ENCODE measurements at places on chromosomes 2 and 18.

- DNase-seq, result no peak
Observed at GRCh38 chr2:149808556-149808955, 221.0 kb upstream of the MMADHC start.

- DNase-seq, result no peak
Observed at GRCh38 chr2:56912490-56912889, 728.7 kb downstream of the CCDC85A start.

DNA sequence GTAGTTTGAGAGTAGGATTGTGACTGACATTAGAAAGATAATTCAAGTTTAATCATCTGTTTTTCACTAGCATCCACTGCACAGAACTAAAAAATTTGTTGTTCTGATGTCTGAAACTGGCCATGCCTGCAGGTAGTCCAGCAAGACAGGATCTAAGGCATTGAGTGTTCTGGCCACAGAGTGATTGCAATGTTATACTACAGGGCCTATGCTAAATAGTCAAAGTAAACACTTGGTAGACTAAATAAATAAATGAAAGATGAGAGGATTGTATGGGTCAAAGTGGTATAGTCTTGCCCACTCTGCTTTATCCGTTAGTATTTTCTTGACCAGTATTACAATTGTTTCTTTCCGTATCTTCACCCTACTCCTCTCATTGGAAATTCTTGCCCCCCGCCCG, 27.6 kb upstream of the FANCL start:
- DNase-seq, result no peak

GRCh38 chr2:147051814-147052213, 793.0 kb upstream of the ACVR2A start:
- no peak for DNase-seq

DNA sequence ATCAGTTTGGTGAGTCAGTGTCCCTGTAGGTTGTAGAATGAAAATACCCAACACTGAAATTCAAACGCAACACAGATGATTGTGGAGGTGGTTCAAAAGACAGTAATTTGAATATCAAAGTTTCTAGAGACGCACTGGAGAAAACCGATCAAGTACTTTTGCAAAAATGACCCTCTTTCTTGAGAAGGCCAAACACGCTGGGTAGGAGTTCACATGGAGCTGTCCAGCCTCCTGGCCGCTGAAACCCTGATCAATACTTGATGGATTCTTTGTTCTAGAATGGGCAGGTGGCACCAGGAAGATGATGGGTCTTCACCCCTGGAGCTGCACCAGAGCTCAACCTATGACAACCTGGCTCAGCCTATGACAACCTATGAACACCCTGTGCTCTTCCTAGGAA, 39.7 kb upstream of the UBE2F start:
- DNase-seq, result no peak

DNA sequence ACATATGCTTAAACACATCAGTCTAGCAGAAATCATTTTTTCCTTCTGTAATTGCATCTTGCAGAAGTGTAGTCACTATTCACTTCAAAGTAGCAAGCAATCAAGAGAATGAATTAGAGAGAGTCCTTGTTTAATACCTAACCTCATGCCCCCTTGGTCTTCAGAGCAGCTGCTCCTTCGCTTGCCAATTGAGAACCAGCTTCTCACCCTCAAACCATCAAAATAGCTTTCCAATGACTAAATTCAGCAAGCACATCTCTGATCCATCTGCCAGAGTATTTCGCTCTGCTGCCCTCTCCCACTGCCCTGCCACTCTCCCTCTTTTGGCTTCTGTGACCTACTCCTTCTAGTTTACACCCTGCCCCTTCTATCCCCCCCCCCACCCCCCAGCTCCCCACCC, 120.7 kb upstream of the AGAP1 start:
- DNase-seq, result no peak

- DNase-seq, result no peak
Observed at GRCh38 chr2:45746888-45747287, 95.4 kb downstream of the PRKCE start.

DNA sequence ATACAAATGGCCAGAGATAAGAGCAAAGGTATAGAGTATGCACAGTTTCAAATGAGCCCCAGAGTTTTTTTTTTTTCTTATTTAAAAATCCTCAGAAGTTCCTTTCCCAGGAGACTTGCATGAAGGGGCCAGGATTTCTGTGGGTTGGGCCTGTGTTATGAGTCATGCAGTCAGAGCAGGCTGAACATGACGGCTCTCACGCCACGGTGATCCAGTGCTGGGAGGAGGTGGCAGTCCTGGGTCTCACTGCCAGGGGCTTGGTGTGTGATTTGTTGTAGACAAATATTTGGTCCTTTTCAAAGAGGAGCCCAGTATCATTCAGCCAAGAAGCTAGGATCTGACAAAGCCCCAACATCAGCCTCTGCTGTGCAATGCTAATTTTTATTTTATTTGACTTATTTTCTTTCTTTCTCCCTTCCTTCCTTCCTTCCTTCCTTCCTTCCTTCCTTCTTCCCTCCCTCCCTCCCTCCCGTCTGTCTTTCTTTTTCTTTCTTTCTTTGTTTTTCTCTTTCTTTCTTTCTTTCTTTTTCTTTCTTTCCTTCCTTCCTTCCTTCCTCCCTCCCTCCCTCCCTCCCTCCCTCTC, 10.4 kb upstream of the KCNE4 start:
- no peak for DNase-seq

DNA sequence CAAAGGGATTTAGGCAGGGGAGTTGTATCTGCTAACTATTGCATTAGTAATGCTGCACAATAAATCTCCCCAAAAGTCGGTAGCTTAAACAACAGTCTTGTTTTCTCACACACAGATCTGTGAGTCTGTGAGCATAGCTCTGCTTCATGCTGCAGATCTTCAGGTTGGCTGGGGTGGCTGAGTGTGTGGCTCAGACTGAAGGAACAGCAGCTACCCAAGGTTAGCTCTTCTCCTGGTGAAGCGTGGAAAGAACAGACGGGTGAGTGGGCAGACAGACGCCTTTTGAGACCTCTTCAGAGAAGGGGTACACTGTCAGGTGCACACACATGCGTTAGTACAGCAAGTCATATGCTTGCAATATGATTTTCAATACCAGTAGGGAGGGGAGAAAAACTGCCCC, 3.9 kb upstream of the CCDC85A start:
- DNase-seq, result no peak

GRCh38 chr2:190836767-190837166, 43.9 kb upstream of the GLS start:
- DNase-seq, result no peak

- DNase-seq, result no peak
Observed at GRCh38 chr2:234307322-234307961, 189.4 kb downstream of the ARL4C start.

DNA sequence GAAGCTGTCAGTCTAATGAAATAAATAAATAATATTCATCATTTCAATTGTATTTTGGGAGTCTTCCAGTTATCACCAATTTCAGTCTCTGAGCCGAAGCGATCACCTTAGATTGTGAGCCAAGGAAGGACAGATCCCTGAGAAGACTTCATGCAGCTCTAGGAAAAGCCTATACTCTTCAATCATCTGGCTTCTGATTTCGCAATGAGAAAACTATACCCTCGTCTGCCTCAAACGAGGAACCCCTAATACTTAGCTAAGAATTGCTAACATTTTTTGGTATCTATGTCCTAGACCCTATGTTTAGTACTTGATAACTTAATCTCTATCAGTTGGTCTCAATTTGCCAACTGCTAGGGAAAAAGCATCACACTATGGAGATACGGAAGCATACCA, 4.5 kb upstream of the TTC27 start:
- DNase-seq, result no peak

- DNase-seq, result no peak
Observed at GRCh38 chr2:2974982-2975381, 402.6 kb downstream of the EIPR1 start.

DNA sequence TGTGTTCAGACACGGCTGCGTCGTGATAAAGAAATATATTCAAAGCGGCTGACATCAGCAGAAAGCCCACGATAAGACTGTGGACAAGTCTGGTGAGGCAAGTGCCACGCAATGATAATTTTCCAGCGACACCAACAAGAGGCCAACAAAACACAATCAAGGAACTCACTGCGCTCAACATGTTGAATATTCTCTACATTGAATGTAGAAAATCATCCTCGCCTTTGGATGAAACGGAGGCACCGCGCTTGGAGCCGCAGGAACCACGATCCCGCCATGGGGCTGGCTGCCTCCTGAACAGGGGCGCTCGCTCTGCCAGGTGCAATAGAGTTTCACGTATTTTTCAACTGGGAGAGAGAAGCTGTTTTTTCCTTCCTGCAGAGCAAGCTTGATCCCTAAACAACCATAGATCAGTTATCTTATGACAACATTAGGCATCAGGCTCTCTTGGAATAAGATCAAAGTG, 220.3 kb downstream of the ATAD2B start:
- no peak for DNase-seq

DNA sequence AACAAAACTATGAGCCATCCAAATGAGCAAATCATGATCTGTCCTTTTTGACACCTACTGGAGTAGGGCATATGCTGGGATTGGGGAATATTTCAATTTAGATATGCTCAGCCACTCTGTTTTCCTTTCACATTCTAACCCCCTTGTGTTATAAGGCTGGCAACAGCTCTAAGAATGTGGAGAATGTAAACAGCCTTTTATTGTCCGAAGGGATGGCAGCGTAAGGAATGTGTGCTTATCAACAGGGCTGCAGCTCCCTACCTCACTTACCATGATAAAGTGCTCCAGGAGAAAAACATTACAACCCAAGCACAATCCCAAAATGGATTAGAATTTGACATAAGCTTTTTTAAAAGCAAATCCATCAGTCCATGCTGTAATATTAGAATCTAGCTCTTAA, 2.2 kb downstream of the NXPH2 start:
- DNase-seq, result no peak

DNA sequence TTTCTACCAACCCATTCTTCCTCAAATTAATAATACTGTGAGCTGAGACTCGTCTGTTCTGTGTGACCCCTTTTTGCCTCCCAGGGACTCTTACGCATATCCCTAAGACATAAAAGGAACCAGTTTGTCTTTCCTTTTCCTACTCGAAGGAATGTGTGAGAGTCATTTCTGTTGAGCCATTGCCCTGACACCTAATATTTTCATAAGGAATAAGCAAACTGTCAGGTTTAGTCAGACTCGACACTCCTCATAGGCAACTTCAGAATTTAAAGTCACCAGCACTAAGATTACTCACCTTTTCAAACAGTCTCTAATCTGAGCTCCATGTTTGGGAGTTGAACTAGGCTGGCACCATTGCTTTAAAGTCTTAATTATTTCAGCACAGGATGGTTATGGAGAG, 305.5 kb downstream of the IKZF2 start:
- DNase-seq, result no peak

DNA sequence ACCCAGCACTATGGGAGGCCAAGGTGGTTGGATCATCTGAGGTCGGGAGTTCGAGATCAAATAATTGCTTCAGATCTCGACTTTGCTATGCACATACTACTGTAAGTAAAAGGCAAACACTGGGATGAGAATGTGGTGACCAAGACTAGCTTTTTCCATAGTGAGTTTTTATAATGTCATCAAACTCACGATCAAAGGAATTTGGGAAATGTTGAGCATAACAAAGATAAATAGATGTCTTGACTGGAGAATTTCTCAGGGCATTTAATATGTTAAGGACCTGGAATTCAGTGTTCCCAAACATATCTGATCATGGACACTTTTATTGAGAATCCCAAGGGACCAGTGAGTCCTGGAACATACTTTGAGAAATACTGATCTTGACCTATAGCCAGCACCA, 205.6 kb downstream of the ARHGAP15 start:
- DNase-seq, result no peak

DNA sequence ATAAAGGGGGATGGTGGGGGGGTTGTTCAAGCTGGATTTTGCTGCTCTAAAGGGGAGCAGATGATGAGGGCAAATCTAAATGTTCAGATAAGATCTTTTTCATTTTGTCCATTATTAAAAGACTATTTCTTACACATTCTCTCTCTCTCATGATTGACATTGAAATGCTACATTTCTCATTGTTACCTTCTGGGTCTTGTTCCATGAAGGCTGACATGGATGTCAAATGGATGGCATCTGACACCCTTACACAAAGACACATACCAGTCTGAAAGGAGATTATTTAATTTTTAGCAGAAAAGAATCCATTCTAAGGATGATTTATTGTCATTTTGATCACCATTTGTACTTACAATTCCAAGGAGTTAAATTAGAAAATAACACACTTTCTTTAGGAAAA, 11.1 kb downstream of the FZD7 start:
- DNase-seq, result no peak

DNA sequence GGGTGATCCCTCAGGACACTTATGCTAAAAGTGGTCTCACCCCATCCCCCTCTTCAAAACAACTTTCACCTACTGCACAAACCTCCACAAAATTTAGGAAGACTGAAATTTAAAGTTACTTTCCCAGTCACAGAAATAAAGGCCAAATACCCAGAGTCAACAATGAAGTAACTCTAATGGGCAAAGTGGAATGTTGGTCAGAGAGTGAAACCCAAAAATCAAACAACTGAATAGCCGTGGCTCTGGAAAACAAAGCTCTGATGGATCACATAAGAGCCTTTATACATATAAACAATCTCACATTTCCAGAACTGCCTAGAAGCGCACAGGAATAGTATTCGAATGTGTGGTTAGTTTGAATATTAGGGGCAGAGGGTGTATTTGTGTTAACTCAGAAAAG, 4.7 kb downstream of the ACVR1 start:
- DNase-seq, result no peak

- DNase-seq, result no peak
Observed at GRCh38 chr2:127347734-127348392, 39.9 kb downstream of the MAP3K2 start.

DNA sequence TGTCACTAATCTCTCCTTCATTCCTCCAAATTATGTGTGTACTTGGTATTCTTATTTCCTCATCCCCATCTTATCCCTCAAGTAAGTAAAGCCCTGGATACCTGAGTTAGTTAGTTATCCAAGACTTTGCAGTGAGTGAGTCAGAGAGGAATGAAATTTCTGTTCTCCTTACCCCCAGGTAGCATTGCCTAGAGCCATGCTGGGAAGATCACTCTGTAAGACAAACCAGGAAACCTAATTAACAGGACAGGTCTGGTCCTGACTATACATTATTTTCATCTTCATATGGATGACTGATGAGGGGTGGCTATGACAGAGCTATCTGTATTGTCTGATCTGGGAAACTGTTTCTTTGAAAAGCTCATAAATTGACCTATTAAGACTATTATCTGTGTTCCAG, 55.0 kb upstream of the ITGA6 start:
- no peak for DNase-seq

Measured in activated CD4-positive, alpha-beta T cell treated with anti-CD3 and anti-CD28 coated beads, Interleukin-2, amount 50 U/mL, for 4 hours (primary cell).